ENCODE measurements at places on chromosomes 5 and 9.

- DNase-seq = no peak
Observed at GRCh38 chr9:18253950-18254349, 220.0 kb upstream of the ADAMTSL1 start.

DNA sequence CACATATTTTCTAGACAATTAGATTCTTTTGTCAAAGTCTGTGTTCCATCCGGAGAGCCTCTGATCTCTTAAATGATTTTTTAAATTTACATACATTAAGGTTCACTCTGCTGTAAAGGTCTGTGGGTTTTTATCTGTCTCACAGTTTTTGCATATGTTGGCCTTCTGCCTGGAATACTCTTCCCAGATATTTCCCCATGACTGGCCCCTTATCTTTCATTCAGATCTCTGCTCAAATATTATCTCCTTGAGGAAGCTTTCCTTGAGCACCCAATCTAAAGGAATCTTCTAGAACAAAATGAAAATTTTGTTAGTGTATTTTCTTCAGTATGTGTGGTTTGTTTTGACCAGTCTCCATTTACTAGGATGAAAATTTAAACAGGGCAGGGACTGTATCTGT is 26.3 kb downstream of the FAF2 start:
- DNase-seq = peak; percentile 56

DNA sequence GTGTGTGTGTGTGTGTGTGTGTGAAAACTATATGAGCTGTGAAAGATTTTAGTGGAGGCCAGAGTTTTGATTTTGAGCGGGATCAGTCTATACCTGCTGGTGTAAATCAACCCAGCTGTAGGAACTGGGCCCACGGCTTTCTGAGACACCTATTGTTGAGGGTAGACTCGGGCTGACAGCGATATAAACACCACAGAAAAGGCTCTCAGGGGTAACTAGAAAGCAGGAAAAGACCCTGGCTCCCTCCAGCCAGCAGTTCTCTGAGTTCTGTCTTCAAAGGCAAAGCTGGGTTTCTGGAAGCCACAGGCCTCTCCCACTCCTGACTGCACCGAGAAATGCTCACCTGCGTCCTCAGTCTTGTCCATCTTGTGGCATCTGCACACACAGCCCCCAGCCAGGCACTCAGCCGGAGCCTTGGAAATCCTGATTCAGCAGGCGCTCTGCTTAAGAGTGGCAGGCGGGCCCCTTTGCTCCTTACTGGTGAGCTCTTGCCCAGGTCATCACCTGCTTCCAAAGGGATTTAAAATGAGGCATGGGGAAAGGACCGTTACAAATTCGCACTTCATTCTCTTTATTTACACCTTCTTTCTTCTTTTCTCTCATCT is 223.3 kb downstream of the NDUFS4 start:
- no peak for DNase-seq

DNA sequence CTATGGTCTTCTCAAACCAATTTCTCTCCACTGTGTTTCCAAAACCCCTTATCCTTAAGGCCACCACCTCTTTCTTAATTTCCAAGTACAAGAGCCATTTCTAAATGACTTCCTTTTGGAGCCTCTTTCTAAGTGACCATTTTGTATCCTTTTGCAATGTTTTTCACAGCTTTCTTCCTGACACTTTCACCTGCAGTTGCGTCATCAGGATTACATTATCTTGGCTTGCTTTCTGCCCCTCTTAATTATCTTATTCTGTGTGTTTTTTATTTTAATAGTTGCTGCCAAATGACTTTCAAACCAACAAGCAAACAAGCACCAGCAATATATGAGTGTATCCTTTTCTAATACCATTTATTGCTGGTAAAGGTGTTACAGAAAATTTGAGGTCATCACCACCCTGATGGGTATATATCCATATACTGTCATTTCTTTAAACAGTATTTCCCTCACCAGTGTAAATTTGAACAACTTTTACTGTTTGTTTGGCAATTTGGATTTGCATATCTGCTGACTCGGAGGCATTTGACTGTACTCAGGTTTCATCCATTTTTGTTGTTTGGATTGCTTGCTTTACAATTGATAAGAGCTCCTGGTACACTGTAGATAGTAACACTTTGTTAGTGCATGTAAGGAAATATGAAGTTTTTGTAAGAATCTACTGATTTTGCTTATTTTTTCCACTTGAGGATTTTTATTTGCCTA is 5.4 kb upstream of the ANXA1 start:
- no peak for DNase-seq

DNA sequence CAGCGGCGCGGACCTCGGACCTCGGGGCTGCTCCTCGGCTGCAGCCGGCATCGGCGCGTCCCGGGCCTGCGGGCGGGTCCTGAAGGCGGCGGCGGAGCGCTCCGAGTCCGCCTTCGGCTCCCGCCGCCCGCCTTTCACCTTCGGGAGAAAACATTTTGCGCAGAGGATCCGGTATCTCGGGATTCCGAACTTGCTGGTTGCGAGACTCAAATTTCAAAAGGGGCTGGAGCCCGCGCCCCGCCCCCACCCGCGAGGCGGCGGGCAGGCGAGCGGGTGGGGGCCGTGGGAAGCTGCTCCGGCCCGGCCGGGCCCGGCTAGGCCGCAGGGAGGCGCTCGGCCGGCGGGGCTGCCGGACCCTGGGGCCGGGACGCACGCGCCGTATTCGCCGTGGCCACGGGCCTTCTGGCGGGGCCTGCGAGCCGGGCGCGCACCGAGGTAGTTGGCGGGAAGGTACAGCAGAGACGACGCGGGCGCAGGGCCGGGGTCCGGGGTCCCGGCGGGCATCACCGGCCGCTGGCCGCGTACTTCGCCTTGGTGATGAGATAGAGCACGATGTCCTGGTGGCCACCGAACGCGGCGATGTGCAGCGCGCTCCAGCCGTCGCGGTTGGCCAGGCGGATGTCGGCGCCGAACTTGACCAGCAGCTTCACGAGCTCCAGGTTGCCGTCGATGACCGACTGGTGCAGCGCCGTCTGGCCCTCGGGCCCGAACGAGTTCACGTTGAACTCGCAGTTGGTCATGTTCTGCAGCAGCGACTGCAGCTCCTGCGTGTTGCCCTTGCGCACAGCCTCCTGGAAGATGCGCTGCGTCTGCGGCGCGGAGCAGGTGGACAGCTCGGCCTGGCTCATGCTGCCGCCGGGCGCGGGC is 757 bp downstream of the NRARP start:
- DNase-seq = peak; percentile 39

GRCh38 chr5:53873235-53873634 is 312.8 kb downstream of the NDUFS4 start:
- no peak for DNase-seq

DNA sequence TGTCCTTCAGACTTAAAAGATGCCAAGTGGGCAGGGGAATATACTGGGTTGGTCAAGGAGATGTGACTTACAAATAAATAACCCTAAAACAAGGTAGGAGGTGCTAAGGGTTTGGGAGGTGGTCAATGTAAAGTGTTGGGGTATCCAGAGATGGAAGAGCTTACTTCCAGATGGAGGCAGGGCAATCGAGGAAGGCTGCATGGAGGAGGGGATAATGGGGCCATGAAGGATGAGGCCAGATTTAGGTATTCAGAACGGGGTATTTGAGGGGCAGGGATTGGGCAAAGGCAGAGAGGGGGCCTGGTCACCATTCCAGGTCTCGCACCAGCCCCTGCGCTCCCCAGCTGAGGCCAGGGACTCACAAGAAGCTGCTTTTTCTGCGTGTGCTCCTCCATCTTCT is 57.9 kb upstream of the FBXW11 start:
- no peak for DNase-seq

GRCh38 chr9:137021979-137022661 is 5.9 kb downstream of the ABCA2 start:
- DNase-seq = peak; percentile 68

GRCh38 chr5:38591523-38591849 is 35.0 kb upstream of the LIFR start:
- DNase-seq = peak; percentile 30

GRCh38 chr9:2621722-2622460 is at the start of gene VLDLR:
Gene VLDLR (plus strand): TSS chr9:2621787. CDS start chr9:2622190, 403 bp downstream.
- peak; percentile 17 for DNase-seq

DNA sequence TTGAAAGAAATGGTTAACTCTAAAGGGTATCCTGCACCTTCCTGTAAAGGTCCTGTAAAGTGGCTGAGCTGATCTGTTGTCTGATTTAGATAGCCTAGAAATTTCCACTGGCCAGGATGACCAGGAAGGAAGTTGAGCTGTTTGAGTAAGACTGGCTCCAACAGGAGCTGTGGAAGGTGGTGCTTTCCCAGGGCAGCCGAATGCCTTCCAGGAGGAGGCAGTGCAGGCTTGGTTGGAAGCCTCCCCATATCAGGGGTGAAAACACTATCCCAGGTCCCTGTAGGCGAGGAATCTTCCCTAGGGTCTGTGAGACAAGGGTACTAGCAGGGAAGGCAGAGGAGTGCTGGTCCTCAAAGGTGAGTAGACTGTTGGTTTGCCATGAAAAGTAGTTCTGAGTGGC is 98.4 kb downstream of the LIX1 start:
- DNase-seq = peak; percentile 18

DNA sequence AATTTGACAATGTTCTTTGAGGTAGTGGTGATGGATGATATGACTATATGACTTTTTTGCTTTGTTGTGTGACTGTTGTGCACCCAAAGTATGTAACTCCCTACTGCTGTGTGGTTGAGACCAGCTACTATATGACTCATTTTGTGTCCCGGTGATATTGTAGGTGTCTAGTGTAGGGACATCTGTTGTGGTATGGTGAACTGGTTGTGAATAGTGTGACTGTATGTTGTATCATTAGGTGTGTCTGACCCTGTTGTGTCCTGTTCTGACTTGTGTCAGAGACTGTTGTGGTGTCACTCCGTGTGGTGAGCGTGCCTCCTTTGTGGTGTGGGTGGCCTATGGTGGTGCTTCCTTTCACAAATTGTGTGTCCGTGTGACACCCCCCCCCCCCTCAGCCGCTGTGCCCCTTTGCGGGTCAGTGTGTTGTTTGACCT is 11.2 kb upstream of the CXXC5 start:
- DNase-seq = peak; percentile 51

GRCh38 chr5:35436400-35437057 is 181.1 kb upstream of the SPEF2 start:
- peak; percentile 22 for DNase-seq

- peak; percentile 78 for DNase-seq
Observed at GRCh38 chr9:88530051-88530450, 4.9 kb upstream of the NXNL2 start.

DNA sequence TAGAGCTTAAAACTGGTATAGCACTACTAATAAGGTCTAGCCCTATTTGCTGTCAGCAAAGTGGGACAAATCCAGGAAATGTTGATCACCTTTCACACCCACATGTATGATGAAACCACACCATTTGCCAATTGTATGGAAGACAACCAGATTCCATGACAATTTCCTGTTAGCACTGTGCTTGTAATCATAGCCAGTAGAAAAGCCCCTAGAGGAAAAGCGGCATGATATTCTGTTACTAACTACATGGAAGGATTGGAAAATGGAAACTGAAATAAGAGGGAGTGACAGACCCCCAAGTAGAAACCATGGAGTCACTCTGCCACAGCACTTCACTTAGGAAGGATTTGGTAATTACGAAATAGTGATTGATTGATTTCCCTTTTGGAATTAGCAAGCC is 923 bp downstream of the SPATA6L start:
- peak; percentile 45 for DNase-seq

DNA sequence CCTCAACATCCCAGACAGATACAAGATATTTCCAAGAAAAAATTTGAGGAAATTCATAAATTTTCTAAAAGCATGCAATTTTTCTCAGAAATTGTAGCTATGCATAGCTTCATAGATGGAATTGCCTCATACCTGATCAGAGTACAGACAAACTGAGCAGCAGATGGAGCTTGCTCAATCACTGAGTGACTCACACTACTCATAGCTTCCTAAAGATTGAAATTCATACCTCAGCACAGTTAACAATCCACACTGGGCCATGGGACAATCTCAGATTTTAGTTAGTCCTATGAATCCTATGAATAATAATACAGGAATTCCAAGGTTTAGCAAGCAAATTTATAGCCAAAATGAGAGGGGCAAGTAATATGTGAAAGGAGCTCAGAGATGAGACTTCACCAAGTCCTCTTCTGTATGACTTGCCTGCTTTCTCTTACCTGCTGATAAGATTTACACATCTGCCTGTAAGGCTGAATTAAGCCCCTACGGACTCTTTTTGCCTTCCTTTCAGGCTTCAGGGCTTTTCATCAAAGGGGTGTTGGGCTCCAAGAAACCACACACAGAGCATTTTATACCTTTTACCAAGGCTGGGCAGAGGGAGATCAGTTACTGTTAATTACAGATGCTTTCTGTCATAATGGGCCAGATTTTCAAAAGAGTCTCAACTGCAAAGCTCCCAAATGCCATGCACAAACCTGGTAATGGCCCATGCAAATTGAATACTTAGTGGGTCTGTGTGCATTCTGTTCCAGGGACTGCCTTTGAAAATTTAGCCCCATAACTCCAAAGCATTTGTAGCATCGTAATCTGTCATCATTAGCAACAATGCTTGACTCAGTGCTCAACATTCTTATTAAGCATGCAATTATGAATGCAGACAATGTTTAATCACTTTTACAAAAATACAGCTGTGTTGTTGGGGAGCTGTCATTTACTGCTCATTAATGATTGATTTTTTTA is 439.3 kb downstream of the DTWD2 start:
- peak; percentile 28 for DNase-seq

GRCh38 chr9:13023498-13023897 is 248.7 kb downstream of the LURAP1L start:
- DNase-seq = peak; percentile 2

DNA sequence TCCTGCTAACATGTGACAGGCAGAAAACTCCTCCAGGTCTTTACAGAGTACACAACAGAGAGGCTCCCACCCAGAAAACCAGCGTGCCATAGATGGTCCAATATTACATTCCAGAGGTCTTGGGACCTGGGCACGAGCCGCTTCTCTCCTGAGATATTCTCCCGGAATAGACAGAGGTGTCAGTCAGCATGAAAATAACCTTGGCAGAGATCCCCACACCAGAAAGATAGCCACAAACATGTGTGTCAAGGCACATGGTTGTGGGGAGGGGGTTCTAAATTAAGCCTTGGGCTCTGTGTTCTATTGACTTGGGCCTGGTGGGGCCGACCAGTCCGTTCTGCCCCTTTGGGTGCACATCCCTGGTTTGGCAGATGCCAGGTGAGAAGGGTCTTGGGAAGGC is 78.4 kb downstream of the BOD1 start:
- no peak for DNase-seq

DNA sequence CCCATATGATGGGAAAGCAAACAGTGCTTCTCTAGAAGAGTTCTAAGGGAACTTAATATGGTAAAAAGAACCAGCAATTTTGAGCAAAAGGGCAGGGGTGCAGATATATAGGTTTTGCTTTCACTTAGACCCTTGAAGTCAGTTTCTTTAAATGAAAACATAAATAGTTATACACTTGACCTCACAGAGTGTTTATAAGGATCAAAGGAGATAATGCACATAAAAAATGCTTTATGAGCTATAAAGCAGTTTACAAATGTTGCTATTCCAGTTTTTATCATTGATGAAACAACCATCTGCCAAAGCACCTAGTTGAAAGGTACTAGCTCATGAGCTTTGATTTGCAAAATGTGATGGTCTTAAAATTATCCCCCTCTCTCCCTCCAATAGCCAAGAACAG is 45.7 kb downstream of the ITGA2 start:
- DNase-seq = no peak

Measured in IMR-90 (cell line).